ENCODE measurements at places on chromosomes 6 and 20. TPM values are rescaled to one million over a fixed set of nuclear protein-coding genes. Genes with fewer than 3 reads are reported as not detected.

- no peak for DNase-seq
Measured at GRCh38 chr20:19493794-19494495, 264.1 kb upstream of the RIN2 start.

RRAGD gene
- 8.0 TPM for total RNA-seq

DNA sequence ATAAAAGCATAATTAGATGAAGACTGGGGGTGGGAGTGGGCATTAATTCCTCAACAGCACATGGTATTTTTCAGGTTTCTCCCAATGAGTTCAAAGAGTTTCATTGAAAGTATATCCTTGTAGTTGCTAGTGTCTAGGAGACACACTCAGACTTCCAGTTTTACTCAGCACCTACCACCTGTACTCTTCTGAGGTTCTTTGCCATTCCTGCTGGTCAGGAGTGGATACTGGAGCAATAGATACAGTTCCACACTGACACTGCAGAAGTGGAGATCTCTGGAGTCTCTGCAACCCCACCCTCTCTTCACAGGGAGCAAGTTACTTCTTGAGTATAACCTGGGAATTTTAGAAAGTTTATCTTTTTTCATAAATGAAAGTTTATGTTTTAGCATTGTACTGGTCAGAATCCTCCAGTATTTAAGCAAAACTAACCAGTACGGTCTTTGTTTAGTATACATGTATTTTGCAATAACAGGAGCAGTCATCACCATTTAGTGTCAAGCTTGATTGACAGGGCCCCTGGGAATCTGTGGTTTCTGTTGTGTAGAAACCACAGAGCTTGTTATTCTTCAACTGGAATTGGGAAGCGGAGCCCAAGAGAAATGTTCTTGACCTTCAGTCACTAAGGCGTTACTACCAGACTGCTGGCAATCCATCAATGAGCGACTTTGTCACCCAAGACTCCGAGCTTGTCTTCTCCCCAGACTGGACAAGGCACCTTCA is 148.1 kb downstream of the ZDHHC14 start:
- no peak for DNase-seq

DEFB110 gene
- total RNA-seq = not detected

OR2H1 gene
- not detected for total RNA-seq

UBD gene
- total RNA-seq = 1.9 TPM

GRCh38 chr6:2790588-2791449 is 25.6 kb downstream of the WRNIP1 start:
- DNase-seq = peak; percentile 43

LY6G6C gene
- 1.3 TPM for total RNA-seq

HRH3 gene
- total RNA-seq = not detected

- no peak for DNase-seq
Measured at GRCh38 chr6:35305117-35305516, 7.5 kb downstream of the DEF6 start.

DNA sequence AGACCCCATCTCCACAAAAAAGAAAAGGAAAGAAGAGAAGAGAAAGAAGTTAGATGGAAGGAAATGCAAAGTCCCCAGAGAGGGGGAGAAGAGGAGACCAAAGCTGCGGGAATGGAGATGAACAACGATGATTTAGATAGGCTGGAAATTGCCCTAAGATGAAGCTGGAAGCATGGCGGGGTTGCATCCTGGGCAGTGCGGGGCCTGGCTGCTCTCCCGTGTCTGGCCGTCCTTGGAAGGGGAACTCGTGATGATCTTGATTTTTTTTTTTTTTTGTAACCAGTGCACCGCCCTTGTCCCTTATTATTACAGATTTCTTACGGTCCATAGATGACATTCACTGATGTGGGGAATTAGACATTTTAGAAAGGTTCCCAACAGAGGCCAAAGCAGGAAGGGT is 276.5 kb downstream of the CDH4 start:
- DNase-seq = no peak

DNA sequence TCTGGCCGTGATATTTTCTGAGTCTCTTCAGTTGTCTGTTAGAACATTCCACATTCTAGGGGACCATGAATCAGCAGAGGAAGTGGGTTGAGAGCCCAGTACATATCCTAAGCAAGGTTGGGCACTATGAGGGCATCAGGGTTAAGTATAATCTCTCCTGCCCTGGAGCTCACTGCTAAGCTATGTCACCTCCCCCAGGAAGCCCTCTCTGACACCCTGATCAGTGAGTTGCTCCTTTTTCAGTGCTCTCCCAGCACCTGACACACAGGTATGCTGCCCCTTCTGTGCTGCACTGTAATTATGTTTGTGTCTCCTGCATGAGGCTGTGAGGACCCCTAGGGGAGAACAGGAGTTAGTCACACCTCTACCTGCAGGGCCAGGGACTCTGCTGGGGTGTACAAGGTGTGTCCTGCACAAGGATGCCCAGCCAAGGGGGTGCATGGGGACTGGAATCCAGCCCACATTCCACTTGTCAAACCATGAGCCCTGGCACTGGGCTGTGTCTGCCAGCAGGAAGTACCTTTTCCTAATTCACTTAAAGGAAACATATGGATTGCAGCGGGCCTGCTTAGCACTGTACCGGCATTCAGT is 3.9 kb downstream of the RAB44 start:
- DNase-seq = no peak

SLCO4A1 gene
- 3.6 TPM for total RNA-seq

DNA sequence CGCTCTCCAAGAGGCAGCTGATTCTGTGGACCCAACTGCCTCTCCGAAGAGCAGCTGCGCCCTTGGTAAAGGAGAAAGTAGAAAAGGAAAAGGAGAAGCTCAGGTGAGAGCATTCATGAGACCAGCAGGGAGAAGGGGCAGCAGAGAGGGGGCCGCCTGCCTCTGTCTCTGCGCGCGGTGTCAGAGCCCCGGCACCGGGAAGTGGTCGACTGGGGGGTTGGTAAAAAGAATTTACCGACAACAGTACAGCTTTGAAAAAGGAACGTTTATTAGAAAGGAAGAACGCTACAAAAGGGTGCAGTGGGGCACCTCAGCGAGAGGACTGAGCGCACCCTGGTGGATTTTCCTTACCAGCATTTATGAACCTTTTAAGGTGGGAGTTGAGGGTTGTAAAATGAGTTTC is 61.9 kb downstream of the GPR6 start:
- no peak for DNase-seq

GRCh38 chr6:69580706-69581105 is 216.1 kb downstream of the LMBRD1 start:
- no peak for DNase-seq

- DNase-seq = no peak
Measured at GRCh38 chr6:108492131-108492766, 68.5 kb upstream of the FOXO3 start.

- no peak for DNase-seq
Measured at GRCh38 chr6:24893342-24893850, 42.4 kb downstream of the RIPOR2 start.

TREML4 gene
- total RNA-seq = not detected

DNA sequence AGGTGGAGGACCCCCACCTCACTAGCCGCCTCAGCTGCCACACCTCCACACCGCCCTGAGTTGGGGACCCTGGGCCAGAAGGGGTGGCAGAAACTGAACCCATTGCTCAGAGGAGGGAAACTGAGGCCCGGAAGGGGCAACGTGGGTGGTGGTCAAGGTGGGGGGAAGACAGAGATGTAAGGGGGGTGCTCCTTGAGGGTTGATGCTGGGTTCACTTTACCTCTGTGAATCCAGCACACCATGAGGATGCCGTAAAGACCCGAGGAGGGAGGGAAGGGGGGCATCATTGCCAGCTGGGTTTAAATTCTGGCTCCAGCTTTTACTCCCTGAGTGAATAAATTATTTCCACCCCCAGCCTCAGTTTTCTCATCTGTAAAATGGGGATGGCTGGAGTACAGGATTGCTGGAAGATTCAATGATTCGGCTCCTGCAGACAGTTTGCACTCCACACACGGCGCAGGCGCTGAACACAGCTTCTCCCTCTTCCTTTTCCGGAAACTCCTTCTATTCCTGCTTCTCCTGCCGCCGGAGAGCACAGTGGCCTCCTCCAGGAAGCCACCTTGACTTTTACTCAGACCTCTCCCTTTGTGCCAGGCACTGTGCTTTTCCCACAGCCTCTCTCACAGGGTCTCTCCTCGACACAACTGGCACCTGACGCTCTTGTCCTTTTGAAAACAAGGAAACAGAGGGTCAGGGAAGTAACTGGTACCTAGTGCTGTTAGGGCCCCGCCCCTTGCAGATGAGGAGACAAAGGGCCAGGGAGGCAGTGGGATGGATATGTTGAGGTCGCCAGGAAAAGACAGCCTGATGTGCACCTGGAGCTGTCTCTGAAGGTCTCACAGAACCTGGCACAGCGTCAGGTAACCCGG is 59.4 kb downstream of the UBE2V1 start:
- DNase-seq = no peak

BTNL2 gene
- not detected for total RNA-seq

DNA sequence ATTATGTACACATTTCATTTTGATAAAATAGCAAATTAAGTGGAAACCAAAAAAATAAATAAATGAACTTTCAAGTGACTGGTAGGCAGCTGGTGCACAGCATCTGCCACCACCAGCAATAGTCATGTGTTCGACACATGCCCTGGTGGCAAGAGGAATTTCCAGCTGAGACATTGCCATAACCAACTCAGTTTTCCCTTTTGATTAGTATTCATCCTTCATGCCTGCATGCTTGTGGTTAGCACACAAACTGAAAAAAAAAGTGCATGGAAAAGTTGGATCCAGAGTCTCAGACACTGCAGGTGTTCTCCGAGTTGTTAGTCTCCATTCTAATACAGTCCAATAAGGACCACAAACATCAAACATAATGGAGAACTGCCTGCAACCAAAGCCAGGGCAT is 156.0 kb upstream of the SOX4 start:
- DNase-seq = no peak

GRCh38 chr6:12538881-12539357 is 177.6 kb upstream of the PHACTR1 start:
- no peak for DNase-seq

GRCh38 chr6:51163843-51164529 is 345.3 kb downstream of the TFAP2B start:
- DNase-seq = no peak

GRCh38 chr20:34242879-34243278 is 1.7 kb downstream of the ASIP start:
- DNase-seq = no peak

GRCh38 chr20:59325142-59325523 is 24.7 kb downstream of the EDN3 start:
- DNase-seq = no peak

- DNase-seq = no peak
Measured at GRCh38 chr6:37685261-37685660, 12.4 kb downstream of the MDGA1 start.

ZFP57 gene
- 0.14 TPM for total RNA-seq

OTOR gene
- total RNA-seq = not detected

DNA sequence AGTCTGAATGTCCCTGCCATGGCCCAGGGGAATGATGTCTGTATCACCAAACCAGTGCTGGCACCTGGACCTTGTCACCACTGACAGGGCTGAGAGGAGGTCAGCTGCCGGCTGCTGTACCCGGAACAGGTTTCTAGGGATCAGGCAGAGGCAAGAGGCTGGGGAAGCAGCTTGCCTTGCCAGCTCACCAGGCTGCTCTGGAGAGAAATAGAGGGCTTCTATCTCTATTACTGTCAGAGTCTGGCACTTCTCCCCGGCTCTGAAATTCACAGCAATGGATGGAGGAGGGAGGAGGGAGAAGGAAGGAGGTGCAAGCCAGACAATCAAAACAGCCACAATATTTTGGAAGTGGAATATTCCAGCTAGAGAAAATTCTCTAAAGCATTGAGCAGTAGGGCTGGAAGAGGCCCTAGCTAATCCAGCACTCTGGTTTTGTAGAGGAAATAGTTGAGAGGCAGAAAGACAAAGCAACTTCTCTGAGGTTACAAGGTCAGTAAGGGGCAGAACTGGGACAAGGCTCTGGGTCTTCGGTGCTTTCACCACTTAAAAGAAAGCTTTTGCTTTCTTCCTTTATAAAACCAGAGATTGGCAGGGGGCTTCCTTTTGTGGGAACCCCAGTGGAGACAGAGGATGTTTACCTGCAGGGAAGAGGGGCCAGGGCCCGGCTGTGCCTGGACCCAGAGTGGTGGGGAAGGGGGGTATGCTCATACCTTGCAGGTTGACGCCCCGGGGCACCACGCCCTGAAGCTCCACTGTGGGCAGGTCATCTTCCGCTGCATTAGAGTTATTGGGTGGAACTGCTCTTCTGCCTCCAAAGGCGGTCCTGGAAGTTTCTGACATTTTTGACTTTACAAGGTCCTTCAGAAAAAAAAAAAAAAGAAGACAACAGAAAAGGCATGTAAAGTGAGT is 2.4 kb downstream of the F13A1 start:
- no peak for DNase-seq

OR2B6 gene
- not detected for total RNA-seq

BTN1A1 gene
- total RNA-seq = 1.6 TPM

DNA sequence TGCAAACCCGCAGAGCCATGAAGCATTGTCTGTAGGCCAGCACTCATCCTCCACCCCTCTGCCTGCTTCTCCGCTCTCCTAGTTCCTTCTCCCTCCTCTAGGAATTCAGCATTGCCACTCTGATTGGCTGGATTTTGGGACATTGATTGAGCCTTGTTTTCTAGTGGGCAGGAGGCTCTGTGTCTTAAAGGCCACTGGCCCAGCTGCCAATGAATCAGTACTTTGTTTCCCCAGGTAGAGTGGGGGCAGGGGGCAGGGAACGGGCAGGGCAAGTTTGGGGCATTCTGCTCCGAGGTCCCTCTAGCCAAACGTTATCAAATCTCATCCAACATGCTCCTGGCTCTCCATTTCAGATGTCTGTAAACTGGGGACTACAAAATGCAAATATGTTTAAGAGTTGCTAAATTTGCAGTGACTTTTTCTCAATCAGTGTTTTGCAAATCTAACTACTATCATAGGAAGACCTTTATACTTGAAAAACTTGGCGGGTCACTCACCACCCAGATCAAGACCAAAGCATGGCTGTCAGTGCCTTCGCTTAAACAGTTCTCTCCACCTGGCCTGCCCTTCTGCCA is 10.4 kb upstream of the BPI start:
- DNase-seq = no peak

OR2H2 gene
- not detected for total RNA-seq

GRCh38 chr20:25750765-25751696 is 54.4 kb upstream of the ZNF337 start:
- no peak for DNase-seq

DNA sequence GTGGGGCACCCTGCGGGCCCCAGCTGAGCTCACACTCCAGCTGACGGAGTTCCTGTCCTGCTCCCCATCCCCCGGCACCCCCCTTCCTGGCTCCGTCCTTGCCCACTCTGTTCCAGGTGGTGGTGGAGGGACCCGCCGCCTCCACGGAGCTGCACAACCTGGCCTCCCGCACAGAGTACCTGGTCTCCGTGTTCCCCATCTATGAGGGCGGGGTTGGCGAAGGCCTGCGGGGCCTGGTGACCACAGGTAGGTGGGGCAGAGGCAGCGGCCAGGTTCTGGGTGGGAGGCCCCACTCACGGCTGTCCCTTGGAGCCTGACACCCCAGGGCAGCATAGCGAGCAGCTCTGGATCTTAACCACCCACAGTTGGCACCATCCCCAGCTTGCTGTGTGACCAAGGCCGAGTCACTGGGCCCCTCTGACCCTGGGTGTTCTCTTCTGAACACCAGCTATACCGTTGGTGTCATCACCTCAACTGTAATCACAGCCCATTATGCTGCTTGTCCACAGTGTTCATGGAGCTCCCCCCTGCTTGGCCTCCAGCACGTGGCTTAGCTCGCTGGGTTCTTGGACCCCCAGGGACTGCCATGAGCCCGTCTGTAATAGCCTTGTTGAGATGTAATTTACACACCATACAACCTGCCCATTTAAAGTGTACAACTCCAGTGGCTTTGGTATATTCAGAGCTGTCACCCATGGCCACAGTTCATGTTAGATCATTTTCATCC is 17.4 kb downstream of the COL20A1 start:
- no peak for DNase-seq

ROS1 gene
- 0.22 TPM for total RNA-seq

SOX18 gene
- not detected for total RNA-seq

Data from progenitor cell of endocrine pancreas (in vitro differentiated cells).